ENCODE measurements at places on chromosomes 3 and 15.

GRCh38 chr3:162842549-162843216 is 1346.1 kb downstream of the OTOL1 start:
- no peak for DNase-seq

DNA sequence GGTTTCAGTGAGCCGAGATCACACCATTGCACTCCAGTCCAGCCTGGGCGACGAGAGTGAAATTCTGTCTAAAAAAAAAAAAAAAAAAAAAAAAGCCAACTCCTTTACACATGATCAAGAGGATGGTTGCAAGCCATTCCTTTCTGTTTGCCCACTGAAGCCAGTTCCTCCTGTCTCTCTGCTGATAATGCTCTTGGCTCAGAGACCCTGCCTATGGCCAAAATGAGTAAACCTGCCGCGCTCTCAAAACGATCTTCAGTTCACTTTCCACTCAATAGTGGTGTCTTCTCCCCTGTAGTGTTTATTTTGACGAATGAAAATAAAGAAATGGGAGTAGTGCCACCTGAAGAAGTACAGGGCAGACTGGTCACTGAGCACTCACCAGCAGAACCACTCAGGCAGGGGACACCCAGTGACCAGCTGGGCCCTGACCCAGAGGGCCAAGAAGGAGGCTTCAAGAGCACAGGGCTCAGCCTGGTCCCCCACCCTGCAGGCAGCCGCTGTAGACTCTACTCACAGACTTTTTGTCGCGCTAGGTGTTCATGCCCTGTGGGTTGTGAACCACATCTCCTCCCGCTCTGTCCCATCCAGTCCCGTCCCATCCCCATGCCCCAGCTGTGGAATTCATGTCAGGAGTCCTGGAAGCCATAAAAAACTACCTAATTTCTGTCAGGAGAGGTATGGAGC is 23.6 kb downstream of the GRAMD2A start:
- no peak for DNase-seq

- no peak for DNase-seq
Observed at GRCh38 chr3:115071601-115072000, 75.5 kb downstream of the ZBTB20 start.

DNA sequence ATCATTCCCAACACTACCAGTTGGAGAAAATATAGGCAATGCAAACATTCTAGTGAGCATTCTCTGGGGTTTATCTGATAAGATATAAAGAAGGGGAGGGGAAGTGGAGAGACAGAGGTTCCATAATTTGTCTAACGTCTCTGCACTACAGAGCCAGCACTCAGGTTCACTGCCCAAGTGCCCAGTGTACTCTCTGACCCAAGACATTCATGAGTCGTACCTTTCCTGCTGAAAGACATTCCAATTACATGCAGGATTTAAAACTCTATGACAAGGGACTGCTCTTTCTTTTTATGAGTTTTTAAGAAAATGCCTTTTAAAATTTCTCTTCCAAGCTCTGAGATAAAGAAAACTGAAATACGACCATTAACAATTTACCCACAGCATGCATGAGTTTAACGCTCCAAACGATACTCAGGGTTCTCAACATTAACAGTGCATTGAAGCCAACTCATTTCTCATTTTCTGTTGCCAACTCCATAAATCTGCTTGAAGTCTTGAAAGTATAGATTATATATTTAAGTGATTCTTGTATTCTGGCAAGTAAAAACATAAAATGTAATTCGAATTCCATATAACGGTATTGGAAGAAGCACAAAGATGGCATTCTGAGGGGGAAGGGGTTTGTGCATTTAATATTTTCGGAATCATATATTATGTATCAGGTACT is 193.4 kb downstream of the SUCLG2 start:
- no peak for DNase-seq

DNA sequence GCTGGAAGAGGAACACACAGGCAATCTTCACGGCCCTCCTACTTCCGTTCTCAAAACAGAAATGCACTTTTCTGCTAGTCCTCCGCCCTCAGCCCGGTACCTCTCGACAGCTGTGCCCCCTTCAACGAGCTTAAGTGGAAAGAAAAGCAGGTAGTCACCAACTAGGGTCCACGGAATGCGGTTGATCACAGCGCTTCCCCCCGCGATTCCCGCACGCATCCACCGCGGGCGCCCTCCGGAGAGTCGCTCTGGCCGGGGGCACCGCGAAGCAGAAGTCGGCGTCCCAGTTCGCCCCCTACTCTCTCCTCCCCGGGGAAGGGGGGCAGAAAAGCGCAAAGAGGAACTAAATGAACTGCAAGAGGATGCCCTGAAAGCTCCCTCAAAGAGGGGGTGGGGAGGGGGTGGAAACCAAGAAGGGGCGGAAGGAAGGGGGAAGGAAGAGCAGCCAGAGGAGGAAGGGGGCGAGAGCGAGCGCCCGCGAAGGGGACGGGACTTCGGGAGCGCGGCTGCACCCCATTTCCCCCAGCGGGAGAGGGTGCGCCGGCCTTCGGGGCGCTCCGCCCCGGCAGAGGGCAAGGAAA is 738 bp downstream of the ACAP2 start:
- DNase-seq = peak; percentile 17

DNA sequence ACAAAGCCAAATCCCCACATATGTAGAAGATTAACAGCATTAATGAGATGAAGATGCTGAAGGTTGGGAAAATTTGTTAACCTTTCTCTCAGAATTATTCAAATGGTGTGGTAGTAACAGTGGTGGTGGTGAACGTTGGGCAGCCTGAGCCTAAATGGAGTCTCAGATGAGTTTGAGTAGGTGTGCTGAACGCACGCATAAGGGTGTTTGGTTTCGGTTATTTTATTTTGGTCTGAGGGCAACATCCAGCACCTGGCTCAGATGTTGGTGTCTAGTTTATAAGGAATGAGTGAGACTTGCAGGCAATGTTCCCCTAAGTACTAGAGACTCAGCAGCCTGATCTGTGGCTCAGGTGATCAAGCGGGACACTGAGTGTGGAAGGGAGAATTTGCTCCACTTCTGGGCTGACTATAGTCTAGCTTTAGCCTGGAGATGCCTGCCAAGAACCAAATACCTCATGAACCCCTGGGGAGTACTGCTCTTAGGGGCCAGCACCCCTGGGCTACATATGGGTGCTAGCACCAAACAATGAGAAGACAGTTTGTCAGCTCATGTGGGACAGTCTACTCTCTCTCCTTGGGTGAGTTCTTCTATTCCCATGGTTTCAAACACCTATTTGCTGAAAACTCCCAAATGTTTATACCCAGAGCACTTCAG is 39.5 kb upstream of the ATP2C1 start:
- DNase-seq = no peak

DNA sequence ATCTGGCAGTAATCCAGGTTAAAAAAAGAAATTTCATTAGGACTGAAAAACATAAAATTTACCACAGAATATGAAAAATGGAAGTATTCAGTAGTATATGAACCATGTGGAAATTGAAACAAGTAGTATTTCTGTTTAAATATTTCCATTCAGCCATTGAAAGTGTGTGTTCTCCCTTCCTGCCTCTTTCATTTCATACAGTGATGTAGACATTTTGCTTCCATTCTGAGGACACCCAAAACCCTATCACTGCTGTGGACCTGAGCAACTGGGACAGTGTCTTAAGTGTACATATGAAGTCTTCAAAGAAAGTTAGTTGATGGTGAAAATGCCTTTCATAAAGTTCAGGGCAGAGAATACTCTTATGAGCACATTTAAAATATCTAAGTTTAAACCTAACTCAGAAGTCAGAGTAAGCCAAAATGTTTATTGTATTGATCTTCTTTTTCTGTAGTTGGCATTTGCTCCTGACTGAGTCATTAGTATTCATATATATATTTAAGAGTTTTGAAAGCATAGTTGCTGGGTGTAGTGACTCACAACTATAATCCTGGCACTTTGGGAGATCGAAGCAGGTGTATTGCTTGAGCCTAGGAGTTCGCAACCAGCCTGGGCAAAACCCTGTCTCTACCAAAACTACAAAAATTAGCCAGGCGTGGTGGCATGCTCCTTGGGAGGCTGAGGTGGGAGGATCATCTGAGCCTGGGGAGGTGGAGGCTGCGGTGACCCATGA is 198.8 kb downstream of the KLHL25 start:
- DNase-seq = no peak

DNA sequence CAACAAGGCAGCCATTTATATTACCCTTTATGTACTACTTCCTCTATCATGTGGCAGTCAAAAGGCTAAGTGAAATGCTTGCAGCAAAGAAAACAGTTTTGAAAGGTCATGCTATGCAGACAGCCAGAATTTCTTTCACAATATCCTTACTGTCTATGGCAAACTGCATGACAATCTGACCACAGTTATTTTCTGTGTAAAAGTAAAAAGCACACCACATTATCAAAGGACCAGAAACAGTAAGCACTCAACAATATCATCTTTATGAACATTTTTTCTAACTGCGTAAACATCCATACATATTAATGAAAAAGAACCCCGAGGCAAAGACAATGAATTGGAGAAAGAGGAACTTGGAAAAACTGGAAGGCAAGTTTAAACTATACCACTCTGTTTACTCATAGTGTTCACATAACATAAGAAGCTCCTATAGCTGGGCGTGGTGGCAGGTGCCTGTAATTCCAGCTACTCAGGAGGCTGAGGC is 47.9 kb downstream of the PIK3CB start:
- DNase-seq = no peak

DNA sequence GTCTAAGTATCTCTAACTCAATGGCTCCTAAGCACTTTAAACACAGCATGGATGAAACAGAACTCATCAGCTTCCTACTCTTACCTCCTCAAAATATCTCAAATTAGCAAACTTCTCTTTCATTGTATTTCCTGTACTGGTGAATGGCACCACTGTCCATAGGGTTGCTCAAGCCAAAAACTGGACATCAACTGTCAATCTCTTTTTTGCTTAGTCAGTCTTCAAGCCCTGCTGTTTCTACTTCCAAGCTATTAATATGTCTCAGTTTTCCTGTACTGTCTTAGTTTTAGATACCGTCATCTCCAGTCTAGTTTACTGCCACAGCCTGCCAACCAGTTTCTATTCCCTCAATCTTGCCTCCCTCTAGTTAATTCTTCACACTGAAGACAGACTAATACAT is 48.3 kb upstream of the KPNA4 start:
- DNase-seq = no peak

GRCh38 chr15:75069301-75069925 is 46.0 kb downstream of the PPCDC start:
- DNase-seq = peak; percentile 43

- no peak for DNase-seq
Observed at GRCh38 chr15:38208206-38208605, 44.4 kb upstream of the SPRED1 start.

DNA sequence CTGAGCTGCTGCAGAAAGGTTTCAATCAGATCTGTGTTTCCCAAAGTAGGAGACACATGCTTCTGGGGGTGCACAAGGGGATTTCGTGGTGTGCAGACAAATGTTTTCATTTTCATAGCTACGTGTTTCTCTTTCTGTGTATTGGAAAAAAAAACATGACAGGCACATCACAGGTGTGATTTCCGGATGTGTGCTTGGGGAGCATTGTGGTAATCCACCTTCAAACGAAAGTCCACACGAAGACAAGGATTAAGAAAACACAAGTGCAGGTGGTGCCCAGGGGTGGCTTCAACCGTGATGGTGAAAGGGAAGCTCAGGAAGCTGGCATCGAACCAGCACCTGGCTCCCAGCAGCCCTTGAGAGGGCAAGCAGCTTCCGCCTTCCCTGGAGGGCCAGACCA is 164.6 kb upstream of the LINGO1 start:
- no peak for DNase-seq

GRCh38 chr3:184333700-184334099 is 3.7 kb upstream of the FAM131A start:
- DNase-seq = no peak

DNA sequence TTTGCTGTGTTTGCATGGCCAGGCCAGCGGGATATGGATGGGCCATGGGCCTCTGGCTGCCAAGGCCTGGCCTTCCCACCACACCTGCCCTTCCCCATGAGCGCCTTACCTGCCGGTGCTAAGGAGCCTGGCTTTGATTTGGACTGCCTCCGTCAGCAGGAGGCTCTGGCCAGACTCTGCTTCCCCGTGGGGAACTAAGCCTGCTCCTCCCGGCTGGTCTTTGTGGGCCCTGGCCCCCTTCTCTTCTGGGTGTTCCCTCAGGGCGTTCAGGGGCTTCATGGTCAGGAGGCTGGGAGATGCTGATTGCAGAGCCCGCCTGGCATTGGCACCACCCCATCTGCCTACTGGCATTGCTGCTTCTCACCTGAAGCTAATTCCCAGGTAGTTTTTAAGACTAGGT is 45.2 kb downstream of the SMAD6 start:
- no peak for DNase-seq

DNA sequence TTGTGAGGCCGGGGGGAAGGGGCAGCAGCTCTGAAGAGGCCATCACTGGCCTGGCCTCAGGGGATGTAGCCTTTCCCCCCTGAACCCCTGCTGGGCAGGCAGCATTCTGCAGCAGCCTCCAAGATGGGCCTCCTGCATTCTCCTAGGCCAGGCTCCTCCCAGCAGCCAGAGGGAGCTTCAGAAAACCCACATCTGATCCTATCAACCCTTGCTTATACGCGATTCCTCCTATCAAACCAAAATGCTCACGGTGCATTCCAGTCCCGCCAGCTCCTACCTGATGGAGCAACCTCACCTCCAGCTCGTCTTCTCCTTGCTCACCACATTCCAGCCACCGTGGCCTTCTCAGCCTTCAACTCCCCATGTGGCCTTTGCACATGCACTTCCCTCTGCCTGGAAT is 85.7 kb downstream of the MEGF11 start:
- DNase-seq = no peak

DNA sequence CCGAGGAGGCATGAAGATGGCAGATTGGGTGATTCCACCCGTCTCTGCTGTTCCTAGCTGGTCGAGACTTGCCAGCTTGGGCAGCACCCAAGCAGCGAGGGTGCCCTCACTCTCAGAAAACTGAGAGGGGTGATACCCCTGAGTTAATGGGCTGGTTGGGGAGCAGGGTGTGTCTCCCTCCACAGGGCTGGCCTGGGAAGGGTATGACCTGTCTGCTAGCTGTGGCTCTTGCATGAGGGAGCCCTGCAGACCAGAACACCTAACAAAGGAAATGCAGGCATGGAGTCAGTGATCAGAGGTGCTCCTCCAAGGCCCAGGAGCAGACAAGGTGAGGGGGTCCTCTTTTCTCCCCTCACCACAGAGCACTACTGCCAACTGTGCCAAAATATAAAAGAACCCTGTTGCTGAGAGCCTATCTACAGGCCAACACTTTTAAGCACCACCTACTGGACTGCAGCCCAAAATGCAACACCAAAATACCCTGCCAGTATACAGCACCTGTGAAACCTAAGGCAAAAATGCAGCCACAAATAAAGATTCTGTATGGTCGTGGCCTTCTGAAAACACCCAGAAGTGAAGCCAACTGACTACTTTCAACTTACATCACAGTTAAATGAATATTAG is 35.8 kb upstream of the PPM1L start:
- DNase-seq = no peak

DNA sequence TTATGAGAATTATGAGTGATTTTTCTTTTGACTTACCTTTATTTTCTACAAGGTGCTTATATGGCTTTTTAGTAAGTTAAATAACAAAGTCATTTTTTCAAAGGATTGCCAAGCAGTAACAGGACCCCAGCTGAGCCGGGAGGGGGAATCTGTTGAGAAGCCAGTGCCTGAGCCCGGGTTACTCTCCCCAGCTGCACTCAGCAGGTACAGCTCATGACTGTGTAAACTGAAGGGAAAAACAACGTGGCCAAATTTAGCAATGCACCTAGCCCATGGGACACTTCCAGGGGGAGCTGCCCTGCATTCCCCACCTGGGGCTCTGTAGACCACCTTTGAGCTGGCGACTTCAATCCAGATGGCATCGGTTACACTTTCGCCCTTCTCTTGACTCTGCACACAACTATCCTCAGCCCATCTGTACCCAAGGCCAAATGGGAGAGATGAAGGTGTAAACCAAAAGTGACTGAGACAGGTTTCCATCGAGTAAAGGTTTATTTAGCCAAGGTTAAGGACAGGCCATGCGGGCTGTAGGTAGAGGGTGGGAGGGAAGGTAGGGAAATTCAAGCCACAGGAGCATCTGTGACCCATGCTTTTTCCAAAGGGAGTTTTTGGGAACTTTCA is 18.2 kb upstream of the HCN4 start:
- no peak for DNase-seq
